H7 (cell line): ENCODE measurements at places on chromosomes 11 and 22.

GRCh38 chr11:75334976-75335375, 16.5 kb downstream of the ARRB1 start:
- peak; percentile 69 for DNase-seq

GRCh38 chr11:34056672-34057071, 5.1 kb downstream of the CAPRIN1 start:
- no peak for DNase-seq

GRCh38 chr11:6655790-6656583, at the start of gene DCHS1:
Gene DCHS1, minus strand, starts transcription at chr11:6655809. Its CDS starts 14,196 bp downstream, at chr11:6641613.
- DNase-seq: peak; percentile 96

- peak; percentile 51 for DNase-seq
Observed at GRCh38 chr11:17650127-17650911, 69.1 kb upstream of the MYOD1 start.

GRCh38 chr11:65116370-65117205, 913 bp downstream of the ZNHIT2 start:
- DNase-seq: peak; percentile 73
